ENCODE measurements at places on chromosomes 7 and 10.

- DNase-seq: no peak
These were observed 44.2 kb upstream of the TNS3 start for GRCh38 chr7:47625861-47626715.

- no peak for DNase-seq
These were observed 6.5 kb upstream of the RBM20 start for GRCh38 chr10:110637558-110638053.

DNA sequence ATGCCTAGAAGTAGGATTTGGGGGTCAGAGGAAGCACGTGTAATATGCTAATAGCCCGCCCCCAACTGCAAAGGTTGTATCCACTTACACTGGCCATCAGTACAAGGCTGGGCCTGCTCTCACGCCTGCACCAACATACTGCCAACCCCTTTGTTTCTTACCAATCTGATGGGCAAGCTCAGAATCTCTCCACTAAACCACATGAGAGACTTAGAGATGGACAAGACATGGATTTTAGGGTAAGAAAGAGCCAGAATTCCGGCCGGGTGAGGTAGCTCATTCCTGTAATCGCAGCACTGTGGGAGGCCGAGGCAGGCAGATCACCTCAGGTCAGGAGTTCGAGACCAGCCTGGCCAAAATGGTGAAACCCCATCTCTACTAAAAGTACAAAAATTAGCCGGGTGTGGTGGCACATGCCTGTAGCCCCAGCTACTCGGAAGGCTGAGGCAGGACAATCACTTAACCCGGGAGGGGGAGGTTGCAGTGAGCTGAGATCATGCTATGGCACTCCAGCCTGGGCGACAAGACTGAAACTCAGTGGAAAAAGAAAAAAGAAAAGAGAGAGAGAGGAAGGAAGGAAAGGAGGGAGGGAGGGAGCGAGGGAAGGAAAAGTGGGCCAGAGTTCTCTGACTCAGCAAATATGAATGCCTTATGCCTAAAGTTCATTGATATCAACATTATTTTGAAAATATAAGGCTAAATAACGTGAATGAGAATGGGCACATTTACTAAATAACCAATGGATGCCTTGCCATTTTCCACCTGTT is 162.2 kb downstream of the SLIT1 start:
- DNase-seq: no peak

GRCh38 chr10:79220307-79220706 is 127.0 kb upstream of the PPIF start:
- no peak for DNase-seq

- DNase-seq: no peak
These were observed 5.3 kb downstream of the CYP26C1 start for GRCh38 chr10:93065675-93066543.

DNA sequence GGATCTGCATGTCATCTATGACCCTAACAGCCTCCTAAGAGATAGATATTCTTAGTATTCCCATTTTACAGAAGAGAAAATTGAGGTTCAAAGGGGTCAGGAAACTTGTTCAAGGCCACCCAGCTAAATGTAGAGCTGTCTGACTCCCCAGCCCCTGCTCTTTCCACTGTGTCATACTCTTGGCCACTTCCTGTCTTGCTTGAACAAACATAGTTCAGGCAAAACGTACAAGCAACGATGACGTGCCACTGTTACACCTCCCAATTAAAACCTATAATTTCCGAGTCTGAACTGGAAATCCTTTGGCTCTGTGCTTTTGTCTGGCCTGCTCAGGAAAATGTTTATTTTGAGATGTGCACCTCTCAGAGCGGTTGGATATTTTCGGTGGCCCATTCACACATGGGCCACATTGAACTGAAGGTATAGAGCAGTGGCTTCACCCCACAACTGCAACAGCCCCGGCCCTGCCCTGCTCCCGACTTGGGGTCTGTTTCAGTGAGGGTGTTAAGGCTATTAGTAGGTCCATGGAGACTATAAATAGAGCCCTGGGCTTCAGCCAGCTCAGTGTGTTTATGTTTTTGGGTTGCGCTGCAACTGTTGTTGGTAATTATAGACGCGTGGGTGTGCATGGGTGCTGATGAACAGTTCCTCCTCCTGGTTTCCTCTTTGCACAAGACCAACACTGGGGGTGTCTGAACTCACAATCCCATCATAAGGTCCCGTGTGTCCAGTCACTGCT is 172.3 kb upstream of the ADO start:
- peak; percentile 61 for DNase-seq

DNA sequence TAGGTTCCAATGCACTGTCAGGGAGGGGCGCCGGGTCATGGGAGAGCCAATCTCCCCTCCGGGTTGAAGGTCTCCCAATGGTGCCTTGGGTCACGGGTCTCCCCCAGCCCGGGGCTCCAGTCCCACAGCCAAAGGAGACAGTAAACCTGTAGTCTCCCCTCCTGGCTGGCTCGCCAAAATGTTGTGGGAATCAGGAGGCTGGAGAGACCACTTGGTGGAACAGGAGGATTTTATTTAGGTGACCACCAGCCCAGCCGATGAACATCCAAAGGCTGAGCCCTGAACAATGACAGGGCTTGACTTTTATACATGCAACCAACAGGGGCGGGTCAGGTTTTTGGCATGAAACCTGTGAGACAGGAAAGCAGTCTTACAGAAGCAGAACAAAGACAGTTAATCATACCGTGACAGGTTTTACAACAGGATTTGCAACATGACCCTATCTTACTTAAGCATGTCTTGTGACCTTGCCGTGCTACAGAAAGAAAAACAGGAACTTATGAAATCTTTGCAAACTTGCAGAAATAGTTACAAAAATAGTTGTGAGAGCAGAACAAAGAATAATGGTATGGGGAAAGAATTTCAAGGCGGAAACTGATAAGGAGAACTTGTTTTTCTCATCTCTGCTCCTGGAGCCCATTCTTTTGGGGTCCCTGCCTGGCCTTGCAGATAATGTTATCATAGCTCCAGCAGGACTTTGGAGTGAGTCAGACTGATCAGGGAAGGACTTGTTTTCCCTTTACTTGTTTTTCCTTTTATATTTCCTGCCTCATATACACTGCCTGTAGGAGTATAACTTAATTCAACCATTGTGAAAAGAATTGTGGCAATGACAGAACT is 7.1 kb downstream of the ERV3-1 start:
- DNase-seq: no peak

GRCh38 chr10:6928586-6928985 is 348.5 kb upstream of the PRKCQ start:
- no peak for DNase-seq

- no peak for DNase-seq
These were observed 41.9 kb downstream of the RNLS start for GRCh38 chr10:88541116-88541626.

- DNase-seq: no peak
These were observed 183.4 kb upstream of the KAT6B start for GRCh38 chr10:74642901-74643595.

DNA sequence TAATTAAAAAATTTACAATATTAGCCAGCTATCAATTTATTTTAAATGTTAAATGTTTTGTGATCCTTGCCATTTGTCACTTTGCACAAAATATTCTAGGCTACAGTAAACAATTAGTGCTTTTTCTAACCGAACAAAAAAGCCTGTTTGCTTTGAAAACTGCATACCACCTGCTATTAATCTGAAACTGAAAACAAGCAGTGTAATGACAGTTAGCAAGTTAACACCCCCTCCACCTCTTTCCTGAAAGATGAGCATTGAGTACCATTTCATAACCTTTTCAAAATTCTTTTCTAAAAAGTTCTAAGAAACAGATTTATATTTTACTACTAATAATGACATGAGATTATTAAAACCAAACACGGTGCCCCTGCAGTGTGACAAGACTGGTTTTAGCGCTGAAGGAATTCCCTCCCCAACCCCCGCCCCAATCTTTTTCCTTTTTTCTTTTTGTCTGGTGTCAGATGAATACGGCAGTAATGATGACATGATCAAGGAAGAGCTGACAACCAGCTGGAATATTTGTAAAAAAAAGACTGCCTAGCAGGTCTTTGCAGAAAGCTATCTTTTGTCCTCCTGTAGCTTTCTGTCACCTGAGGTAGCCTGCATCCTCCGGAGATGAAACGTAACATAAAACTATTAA is 175.6 kb downstream of the CHCHD3 start:
- DNase-seq: no peak

DNA sequence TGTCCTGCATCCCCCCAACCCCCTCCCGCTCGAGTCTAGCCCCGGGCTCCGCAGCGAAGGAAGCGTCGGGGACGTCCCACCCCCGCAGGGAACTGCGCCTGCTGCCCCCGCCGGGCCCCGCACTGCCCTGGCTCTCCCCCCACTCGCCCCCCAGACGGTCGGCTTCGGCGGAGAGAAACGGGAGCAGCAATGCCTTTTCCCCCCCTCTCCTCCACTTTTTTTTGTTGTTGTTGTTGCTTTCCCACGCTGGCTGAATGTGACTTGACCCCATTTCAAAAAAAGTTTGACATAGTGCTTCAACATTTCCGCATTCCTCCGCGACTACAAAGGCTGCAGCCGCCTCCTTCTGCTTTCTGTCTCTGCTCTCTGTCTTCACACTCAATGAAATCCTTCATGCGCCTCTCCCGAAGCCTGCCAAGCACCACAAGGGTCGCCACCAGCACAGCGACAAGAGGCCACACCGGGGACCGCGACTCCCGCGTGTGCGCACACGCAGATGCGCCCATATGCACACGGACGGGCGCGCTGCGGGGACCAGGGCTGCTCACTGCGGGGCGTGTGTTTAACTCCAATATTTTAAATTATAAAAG is 1.0 kb downstream of the CDK6 start:
- peak; percentile 62 for DNase-seq

DNA sequence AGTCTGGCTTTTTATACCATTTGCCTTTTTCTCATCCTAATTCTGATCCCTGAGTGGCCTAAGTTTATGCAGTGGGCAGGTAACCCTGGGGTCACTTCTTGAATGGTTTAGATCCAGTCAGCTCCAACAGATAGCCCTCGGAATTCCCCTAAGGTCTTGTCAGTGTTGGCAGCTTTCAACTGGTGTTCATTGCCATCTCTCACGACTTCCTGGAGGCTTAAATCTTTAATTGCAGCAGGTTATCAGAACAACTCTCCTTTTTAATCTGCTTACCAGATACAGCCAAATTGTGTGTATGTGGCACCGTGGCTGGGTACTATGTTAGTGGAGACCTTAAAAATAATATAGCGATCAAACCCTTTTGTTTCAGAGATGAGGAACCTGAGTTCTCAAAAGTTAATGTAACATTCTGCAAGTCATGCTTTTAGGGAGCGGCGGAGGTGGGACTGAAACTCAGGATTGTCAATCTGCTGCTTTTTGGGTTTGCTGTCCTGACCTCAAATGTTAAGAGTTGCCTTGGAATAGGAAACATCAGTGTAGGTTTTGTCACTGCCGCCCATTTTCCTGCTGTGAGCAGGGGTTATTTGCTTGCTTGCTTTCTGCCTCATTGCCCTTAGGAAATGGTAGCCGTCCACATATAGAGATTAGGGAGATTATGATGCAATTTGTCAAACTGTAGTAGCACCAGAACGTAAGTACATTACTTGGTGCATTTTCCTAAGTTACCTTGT is 818 bp downstream of the DLD start:
- peak; percentile 11 for DNase-seq

GRCh38 chr10:69728335-69728870 is 73.3 kb upstream of the COL13A1 start:
- no peak for DNase-seq

GRCh38 chr7:69814421-69814962 is 216.2 kb downstream of the AUTS2 start:
- no peak for DNase-seq

DNA sequence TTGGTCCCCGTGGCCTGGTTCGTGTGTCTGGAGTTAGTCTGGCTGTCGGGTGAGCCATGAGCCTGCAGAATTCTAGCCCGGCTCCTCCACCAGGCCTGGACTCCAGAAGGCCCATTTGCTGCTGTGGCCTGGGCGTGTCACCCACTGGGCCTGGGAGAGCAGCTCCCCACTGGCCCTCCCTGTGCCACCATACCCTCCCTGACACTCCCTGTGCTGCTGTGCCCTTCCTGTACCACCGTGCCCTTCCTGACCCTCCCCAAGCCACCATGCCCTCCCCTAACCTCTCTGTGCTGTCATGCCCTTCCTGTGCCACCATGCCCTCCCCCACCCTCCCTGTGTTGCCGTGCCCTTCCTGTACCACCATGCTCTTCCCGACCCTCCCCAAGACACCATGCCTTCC is 39.1 kb upstream of the DIP2C start:
- no peak for DNase-seq

DNA sequence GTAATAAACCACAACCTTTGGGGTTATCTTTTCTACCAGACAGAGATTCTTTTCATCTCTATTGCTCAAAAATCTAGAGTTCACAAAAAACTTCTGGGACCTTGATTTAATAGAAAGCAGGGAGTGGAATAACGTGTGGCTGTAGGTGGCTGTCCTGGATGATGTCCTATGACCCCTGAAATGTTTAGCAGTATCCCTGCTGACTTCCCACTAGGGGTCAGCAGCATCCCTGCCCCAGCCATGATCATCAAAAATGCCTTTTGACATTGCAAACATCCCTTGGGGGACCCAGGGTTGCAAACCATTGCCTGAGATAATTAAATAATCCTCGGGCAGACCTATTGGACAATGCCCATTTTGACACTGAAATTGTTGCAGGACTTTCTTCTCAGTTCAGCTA is 177.1 kb downstream of the USP6NL start:
- DNase-seq: no peak

- no peak for DNase-seq
These were observed 48.9 kb downstream of the RNLS start for GRCh38 chr10:88534072-88534665.

DNA sequence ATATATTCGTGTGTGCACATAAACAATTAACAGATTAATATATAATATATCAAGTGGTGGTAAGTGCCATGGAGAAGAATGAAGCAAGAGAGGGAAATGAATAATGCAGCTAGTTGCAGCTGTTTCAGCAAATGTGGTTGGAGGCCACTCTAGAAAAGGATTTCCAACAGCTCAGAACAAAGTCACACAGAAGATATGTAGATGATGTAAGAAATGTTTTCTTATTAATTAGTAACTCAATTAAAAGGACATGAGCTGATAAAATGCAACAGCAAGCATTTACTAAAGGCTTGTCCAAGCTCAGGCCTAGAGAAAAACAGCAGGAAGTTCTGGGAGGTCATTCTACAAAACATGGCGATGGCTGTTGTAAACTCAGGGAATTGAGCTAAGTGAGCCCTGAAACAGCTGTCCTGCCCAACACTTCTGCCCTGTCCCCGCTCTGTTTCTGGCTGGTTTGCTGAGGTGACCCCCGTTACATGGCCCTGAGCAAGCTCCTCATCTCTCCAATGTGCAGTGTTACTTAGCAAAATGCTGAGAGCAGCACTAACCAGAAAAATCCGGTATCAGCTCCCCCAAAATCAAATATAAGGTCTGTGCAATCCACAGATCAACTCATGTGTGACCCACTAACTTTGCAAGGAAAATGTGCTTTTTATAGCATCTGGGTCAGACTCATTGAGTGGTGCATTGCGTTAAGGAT is 23.4 kb upstream of the C10orf67 start:
- DNase-seq: no peak

All from stimulated activated CD4-positive, alpha-beta T cell treated with anti-CD3 and anti-CD28 coated beads, Interleukin-4, amount 100 ng/mL, for 24 hours (primary cell).